ENCODE measurements at places on chromosomes 5 and 9.

- DNase-seq = no peak
These were observed 2.2 kb downstream of the BARX1 start for GRCh38 chr9:93952784-93953495.

DNA sequence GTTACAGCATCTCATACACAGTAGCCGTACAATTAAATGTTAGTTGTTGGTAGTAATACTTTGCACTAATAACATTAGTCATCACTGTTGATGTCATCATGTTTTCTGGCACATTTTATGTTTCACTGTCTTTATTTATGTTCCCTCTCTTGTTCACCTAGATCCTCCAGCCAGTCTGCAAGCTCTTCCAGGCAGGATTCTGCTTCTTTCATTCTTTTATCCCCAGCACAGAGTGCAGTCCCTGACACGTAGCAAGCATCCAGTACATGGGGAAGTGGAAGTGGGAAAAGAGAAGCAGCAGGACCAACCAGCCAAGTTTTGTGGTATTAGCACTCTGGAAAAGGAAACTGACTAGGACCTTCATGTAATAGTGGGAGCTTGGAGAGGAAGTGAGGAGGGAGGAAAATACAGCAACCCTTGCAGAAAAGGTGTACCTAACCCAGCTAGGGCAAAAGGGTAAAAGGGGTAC, 89.7 kb upstream of the SLC44A1 start:
- no peak for DNase-seq

- DNase-seq = no peak
These were observed 433.4 kb downstream of the TMEM38B start for GRCh38 chr9:106127776-106128175.

DNA sequence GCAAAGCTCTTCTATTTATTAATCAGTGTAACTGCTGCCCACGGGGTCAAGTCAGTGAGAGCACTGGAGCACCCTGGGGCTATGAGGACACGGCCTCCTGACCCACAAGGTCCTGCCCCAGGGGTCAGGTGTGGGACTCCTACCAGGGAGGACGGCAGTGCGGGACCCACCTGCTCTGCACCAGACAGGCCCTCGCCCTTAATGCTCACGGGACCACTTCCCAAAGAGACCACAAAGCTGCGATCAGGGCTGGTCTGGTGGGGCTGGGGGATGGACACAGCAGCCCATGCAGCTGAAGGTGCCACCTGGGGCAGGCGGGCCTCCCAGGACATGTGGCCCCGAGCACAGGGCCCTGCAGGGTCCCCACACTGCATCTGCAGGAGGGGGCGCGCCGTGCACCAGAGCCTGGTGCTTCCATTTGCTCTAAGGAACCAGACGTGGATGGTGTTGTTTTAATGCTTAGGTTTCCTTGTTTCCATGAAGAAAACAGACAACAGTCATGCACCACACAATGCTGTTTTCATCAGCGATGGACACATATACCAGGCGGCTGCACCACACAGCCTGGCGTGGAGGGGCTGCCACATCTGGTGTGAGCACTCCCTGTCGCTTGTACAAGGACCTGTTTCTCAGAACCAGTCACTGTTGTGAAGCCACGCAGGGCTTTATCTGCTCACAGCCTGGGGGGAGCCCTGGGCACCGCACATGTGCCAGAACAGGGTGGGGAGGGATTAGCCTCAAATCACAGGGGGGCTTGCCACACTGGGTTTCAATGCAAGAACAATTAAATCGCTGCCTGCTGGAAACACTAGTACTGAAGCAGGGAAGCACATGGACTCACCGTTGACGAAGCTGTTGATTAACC, 22.6 kb downstream of the CLPTM1L start:
- no peak for DNase-seq

- DNase-seq = no peak
These were observed 328.4 kb downstream of the EFNA5 start for GRCh38 chr5:107342371-107342770.

DNA sequence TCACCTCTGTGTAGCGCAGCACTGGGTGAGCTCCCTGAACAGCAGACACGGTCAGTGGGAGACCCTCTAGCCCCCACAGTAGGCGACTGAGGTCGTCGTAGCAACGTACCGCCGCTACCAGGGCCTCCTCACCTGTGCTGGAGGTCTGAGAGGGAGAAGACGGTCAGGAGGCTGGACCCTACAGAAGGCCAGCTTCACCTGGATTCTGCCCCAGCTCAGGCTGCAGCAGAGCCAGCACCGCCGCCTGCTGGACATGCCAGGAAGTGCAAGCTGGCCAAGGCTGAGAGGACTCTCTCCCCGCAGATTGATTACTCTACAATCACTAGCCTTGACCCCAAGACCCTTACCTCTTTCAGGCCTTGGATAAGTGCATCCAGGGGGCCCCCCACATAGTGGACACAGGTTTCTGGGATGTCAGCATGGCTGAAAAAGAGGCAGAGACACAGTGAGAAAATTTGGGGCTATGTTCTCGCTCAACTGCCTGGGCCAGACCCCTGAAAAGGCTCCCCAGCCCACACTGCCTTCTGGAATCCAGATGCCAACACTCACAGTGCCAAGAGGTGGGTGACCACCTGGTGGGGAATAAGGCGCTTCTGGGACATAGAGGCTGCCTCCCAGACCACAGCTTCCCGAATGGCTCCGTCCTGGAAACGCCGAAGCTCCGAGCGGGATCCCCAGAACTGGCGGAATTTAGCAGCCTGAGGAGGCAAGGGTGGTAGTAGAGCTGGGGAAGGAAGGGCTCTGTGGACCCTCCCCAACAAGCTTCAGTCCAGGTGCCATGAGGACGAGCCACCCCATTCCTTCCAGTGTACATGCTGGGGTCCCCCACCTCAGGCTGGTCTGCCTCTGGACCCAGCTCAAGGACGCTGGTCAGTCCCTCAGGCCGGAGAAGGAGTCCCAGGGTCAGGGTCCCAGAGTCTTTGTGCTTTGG, 6.9 kb downstream of the NOL6 start:
- peak; percentile 38 for DNase-seq

DNA sequence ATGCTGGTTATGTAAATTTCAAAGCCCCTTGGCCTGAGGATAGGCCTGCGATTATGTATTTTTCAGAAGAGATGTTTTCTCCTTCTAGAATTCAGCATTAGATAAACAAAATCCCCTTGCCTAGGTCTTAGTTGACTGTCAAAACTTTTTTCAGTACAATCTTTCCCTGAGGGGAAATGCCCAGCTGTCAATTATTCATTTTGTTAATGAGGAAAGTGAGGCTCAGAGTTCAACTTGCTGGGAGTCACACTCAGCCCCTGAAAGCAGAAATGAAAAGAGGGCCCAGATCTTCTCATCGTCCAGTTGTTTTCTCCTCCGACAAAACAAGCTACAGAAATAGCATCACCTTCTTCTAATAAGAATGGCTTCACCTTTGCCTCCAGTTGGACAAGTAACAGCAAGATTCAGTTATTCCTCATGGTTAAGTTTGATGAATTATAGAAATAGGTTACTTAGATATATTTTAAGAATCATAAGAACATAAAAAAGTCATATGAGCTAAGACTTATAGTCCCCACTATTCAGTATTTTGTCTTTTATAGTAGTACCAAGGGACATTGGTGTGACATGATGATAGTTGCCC, 627.1 kb upstream of the WWC1 start:
- no peak for DNase-seq

DNA sequence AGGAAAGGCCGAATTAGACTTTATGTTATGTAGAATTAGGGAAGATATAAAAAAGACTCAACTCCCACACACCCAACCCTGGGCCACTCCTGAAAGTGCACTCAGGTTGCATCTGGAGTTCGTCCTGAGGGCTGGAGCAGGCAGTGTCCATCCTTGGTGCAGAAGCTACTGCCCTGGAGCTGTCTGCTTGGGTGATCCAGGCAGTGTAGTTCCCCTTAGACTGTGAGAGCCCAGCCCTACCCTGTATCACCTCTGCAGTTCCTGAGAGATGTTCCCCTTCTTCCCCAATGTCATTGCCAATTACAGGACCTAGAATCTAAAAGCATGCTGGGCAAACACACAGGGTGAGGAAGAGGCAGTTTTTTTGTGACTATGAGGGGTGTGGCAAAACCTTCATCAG, 368.3 kb upstream of the ST8SIA4 start:
- no peak for DNase-seq

- DNase-seq = no peak
These were observed 1.9 kb upstream of the SMC2 start for GRCh38 chr9:104092192-104092591.

DNA sequence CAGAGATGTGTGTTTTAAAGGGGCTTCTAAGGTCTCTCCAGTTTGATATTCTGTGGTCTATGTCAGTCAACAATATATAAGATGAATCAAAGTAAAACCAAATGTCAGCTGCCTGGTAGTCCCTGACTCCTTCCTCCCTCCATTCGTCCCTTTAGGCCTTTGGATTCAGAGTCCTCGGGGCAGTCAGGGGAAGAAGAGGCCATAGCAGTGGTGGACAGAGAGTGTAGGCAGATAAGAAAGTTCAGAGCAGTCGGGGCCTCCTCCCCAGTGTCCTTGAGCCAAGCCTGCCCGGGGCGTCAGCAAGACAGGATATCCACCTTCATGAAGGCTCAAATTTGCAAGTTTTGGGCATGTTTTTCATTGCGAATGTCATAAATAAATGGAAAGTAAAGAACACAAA, 110.6 kb downstream of the ADAMTS16 start:
- DNase-seq = no peak

Measured in neuronal stem cell (in vitro differentiated cells).